ENCODE measurements at places on chromosomes 13 and 19.

DNA sequence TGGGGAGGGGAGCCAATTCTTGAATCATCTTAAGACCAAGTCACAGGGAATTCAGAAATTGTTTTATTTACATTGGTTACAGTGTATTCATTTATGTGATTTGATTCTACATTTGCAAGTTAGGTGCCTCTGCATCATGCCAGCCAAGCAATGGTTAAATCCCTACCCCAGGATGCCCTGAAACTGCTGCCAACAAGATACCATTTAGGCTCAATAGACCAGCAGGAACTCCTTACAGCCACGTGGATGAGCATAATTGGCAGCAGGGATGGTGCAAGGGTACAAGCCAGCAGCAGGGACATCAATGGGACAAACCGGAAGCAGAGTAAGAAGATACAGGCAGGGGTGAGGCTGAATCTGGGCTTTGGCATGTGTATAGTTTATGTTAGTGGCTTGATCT, 72.4 kb upstream of the NBEA start:
- no peak for DNase-seq

GRCh38 chr13:109870696-109871370, 84.5 kb upstream of the IRS2 start:
- DNase-seq, result no peak

DNA sequence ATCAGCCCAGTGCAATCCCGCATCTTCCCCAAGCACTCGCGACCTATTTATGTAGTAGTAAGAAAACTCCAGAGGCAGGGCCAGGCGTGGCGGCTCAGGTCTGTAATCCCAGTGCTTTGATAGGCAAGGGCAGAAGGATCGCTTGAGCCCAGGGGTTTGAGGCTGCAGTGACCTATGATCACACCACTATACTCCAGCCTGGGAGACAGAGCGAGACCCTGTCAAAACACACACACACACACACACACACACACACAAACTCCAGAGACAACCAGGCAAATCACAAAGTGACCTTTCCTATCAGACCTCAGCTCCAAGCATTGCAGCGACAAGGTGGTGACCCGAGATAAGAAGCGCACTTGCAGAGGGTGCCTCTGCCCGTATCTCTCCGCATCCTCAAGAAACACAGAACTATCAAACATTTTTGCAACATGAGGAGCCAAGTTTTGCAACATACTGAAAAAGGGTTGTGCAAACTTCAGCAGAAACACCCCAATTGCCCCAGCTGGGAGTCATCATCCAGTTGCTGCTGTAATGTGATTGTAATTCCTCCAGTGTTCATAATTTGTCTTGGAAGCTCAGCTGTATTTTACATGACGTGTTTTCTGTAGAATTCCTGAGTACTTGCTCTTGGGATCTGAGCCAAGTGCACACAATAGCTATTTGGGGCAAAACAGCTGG, 8.7 kb upstream of the KLF2 start:
- DNase-seq, result no peak

DNA sequence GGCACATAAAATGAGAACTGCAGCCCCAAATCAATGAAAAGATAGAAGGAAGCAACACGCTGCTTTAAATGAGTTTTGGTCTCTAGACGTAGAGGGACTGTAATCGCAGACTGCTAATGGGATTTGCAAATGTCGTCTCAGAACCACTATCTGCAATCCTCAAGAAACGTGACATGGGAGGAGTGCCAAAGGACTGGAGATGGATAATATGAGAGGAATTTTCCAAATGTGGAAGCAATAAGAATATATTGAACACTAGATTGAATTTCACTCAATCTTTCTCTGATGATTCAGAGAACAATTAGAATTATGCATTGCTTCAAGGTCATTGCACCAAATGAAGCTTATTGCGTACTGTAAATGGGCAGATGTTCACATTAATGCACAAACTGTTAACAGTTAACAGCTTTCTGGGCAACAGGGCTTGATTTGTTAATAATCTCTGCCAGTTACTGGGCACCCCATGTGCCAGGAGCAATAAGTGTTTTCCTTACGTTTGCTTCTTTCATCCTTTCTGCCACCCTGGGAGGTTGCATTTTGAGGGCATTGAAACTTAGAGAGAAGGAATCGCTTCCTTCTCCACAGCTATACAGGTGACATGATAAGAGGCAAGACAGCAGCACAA, 62.8 kb upstream of the WASF3 start:
- no peak for DNase-seq

DNA sequence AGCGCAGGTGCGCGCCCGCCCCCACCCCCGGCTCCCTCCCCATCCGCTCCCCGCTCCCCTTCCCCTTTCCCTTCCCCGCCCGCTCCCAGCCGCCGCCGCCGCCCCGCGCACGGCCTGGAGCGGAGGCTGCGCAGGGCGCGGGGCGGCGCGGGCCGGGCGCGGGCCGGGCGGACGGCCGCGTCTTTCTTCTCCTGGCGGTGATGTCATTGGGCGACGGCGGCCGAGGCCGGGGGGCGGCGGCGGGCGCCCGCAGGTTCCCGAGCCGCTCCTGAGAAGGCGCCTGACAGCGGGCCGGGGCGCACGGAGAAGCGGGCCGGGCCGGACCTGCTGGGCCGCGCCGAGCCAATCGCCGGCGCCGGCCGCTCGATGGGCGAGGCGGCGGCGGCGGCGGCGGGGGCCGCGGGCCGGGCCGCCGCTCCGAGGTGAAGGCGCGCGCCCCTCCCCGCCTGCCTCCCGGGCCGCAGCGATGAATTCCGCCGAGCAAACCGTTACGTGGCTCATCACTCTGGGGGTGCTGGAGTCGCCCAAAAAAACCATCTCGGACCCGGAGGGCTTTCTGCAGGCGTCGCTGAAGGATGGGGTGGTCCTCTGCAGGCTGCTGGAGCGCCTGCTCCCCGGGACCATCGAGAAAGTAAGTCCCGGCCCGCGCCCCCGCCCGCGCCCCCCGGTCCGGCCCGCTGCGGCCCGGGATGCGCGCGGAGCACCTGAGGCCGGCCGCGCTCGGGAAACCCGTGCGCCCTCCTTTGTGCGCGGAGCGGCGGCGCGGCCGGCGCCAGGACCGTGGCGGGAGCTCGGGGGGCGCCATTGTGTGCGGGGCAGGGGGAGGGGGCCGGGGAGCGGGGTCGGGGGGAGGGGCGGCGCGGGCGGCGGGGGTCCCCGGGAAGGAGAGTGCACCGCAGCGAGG, at the start of gene ARHGEF7:
Gene ARHGEF7, plus strand, starts transcription at position 250 of the 904 bp plus-strand sequence. Its CDS starts 217 bp downstream, at position 467.
- no peak for DNase-seq

GRCh38 chr13:44088991-44089413, 209.3 kb downstream of the LACC1 start:
- no peak for DNase-seq

- no peak for DNase-seq
Measured at GRCh38 chr13:58587183-58587582, 955.6 kb downstream of the PCDH17 start.

- no peak for DNase-seq
Measured at GRCh38 chr19:38441657-38442348, 8.3 kb downstream of the RYR1 start.

DNA sequence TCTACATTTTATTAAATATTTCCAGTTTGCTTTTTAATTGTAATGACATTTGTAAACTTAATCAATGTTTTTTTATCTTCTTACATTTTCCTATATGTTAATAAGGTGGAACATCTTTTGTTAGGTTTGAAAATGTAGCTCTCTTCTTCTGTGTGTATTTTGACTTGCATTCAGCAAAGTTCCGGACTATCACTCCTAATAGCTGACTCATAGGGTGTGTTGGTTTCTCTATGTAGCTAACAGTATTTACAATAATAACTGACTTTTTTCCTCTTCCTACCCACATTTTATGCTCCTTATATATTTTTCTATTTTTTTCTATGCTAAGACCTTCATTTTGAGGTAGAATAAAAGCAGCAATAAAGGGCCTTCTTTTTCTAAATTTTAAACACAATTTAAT, 28.1 kb downstream of the MYO16 start:
- no peak for DNase-seq

- DNase-seq, result no peak
Measured at GRCh38 chr13:33279414-33280278, 5.9 kb downstream of the STARD13 start.

DNA sequence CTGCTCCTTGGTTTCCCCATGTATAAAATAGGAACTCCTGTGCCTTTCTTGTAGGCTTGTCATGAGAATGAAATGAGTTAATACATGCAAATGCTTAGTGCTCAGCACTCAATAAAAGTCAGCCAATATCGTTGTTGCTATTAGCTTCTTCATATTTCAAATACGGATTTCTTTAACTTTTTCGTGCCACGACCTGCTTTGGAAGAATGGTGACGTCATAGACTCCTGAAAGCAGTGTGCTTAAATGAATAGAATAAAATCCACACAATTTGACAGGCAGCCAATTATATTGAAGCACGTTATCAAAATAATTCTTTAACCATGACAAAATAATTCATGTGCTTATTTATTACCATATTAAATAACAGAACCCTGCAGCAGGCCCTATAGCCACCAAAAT, 26.6 kb upstream of the CDC16 start:
- DNase-seq, result no peak

- no peak for DNase-seq
Measured at GRCh38 chr13:26593661-26594060, 36.2 kb downstream of the WASF3 start.

- no peak for DNase-seq
Measured at GRCh38 chr19:21749090-21749489, 18.3 kb downstream of the ZNF100 start.

DNA sequence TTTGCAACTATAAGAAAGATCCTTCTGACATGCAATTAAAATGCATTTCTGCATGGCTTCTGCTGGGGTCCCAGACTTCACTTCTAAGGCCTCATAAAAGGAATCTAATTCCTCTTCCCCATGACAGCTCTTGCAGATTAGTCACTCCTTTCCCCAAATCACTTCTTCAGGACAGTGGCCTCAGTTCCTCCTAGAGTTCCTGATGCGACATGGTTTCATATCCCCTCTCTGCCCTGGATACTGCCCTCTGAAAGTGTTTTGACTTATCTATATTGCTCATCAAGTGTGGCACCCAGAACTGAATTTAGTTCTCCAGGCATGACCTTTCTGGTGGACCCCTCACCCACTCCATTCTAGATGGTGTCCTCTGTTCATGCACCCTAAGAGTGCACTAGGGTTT, 238.1 kb downstream of the FOXO1 start:
- DNase-seq, result no peak

All from C1 segment of cervical spinal cord (tissue), 14 donors.